Activated T-helper 1 cell treated with anti-CD3 and anti-CD28 coated beads, Interleukin-2, amount 50 U/mL, for 16 hours (primary cell): ENCODE measurements at places on chromosomes 11 and 22.

- DNase-seq: no peak
Observed at GRCh38 chr11:95661162-95661561, 128.4 kb downstream of the FAM76B start.

DNA sequence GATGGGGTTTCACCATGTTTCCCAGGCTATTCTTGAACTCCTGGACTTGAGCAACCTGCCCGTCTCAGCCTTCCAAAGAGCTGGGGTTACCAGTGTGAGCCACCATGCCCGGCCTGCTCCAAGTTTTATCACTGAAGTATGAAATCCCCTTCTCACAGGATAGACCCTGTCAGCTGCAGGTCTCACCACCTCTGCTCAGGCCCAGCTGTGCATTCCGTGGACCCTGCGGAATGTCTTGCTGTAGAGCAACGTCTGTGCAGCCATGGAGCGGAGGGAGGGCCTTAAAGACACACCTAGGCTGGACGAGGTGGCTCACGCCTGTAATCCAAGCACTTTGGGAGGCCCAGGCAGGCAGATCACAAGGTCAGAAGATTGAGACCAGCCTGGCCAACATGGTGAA lies 625.4 kb downstream of the BRD1 start:
- DNase-seq: no peak

DNA sequence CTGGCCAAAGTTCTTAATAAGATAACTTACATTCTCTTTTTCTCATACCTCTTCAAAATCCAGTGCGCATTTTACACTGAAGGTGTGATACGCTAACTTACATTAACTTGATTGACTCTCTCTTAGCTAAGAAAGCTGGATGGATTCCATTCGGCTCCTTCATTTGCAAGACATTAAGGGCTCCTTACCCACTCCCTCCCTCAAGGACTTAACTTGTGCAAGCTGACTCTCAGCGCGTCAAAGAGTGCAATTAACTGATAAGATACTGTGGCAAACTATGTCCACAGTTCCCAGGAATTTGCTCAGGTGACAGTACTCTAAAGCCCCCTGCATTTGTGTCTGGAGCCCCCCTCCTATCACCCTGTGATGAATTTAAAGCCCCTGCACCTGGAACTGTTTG lies 6.4 kb upstream of the RFPL1 start:
- DNase-seq: no peak

DNA sequence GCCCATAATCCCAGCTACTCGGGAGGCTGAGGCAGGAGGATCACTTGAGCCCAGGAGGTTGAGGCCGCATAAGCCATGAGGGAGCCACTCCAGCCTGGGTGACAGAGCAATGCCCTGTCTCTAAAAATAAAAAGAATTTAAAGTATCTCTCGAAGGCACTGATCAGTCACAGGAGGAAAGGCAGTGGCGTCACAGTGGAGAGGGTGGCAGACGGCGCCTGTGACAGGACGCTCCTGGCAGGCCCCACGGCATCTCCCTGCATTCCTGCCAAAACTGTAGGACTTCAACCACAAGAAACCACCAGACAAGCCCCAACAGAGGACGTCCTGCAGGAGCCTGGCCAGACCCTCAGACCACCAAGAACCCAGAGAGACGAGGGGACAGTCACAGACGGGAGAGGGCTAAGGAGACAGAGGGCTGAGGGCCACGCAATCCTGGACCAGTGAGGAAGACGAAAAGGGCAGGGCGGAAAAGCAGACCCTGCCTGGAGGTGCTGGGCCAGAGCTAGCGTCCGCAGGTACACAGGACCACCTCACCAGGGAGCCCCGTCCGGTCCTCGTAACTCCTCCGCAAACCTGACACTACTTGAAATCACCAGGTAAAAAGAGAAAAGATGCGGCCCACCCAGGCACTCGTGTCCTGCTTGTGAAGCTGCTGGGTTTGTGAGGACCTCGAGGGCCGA lies 5.9 kb downstream of the RNH1 start:
- no peak for DNase-seq

DNA sequence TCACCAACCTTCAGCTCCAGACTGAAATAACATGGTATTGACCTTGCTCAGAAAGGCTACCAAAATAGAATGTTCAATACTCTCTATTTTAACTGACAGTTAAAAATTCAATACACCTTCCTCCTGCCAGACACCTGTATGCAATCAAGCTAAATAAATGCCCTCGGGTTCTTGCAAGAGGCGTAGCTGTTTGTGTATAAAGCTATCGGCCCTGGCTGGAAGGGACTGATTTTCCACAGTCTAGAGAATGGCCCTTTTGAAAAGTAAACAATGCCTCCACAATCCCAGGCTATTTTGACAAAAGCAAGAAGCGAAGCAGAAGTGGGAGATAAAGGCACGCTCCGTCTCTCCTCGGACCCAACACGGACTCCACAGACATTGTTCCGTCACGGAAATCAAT lies 791.2 kb downstream of the BRD1 start:
- DNase-seq: no peak

GRCh38 chr11:112962579-112963367 lies 1.6 kb downstream of the NCAM1 start:
- DNase-seq: no peak

- no peak for DNase-seq
Observed at GRCh38 chr11:90846628-90847027, 623.8 kb upstream of the CHORDC1 start.

DNA sequence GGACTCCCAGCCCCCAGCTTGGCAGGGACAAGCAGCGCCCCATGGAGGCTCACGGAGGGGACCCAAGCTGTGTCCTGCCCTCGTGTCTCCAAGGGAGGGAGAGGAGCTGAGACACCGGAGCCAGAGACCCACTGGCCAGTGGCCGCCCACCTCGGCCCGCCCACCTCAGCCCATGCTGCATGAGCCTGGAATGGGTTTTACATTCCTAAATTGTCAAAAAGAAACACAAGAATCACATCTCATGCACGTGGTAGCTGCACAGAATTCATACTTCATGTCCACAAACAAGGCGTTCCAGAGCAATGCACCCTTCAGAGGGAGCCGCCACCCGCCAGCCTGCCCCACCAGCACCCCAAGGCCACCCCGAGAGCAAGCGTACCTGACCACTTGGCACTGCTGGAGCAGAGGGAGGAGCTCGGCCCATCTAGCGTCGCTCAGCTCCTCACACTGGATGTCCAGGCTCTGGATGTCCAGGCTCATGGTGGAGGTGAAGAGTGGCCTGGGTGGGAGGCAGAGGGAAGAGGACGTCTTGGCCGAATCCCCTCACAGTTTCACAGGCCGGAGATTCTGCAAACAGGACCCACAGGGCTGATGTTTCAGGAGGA lies 5.3 kb downstream of the RNH1 start:
- no peak for DNase-seq

DNA sequence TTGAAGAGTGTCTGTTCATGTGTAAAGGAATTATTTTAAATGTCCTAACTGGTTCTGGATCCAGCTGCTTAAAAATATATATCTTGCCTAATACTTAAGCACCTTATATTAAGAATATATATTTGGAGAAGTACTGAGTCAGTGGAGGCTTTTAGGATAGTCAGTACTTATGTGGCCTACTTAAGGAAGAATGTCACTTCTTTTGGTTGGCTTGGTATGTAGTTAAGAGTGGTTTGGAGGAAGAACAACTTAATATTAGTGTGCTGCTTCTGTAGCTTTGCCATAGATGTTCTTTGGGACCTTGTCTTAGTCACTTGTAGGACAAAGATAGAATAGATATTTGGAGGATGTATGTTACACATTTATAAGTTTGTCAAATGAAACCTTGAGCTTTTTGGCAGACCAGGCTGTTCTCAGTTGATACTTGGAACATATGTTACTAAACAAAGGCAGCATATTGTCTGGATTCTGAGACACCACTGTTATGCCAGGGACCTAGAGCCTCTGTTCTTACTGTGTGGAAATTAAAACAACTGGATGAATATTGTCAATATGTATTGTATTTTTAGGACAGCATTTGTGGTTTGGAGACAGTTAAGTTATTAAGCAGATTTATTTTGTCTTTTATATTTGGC lies 4.9 kb downstream of the HIPK3 start:
- DNase-seq: no peak

DNA sequence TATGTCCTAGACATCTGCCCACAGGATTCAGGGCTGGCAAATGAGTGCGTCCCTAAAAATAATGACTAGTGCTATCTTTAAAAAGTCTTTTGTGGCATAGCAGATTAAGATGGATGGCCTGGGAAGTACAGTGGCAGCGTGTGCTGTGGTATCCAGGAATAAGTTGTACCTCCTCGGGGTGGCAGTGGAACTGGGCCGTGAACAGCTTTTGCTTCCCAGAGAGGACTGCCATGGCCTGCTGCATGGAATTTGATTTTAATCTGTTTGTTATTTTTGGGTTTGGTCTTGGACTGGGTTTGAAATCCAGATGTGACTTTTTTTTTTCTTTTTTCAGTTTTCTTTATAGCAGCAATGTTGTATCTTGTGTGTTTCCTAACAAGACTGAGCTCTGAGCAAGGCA lies 71.3 kb upstream of the PARVG start:
- DNase-seq: no peak

GRCh38 chr11:266676-267439 lies 11.3 kb upstream of the NLRP6 start:
- no peak for DNase-seq

DNA sequence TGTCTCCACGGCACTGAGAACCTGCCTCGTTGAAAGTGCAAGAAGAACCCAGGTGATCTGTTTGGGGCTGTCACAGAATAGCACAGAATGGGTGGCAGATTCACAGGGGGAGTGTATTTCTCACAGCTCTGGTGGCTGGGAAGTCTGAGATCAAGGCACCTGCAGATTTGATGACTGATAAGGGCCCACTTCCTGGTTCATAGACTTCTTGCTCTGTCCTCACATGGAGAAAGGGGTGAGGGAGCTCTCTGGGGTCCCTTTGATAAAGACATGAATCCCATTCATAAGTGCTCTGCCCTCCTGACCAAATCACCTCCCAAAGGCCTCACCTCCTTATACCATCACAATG lies 198.5 kb upstream of the SORL1-AS1 start:
- no peak for DNase-seq

DNA sequence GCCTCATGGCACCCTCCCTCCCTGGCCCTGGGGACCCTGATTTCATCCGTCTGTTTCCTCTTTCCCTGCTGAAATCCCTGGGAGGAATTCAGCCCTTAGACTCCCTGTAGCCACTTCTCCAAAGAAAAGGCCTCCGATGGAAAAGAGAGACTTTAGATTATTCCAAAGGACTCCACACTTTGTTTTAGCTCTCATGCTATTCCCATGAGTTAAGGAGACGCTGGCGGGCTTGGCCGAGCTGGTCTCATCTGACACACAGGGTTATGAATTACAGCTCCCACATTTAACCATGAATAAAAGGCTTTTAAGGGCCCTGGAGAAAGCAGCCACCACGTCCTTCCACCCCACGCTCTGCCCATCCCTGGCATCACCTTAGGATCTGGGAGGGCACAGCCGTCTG lies 57.0 kb downstream of the ANO1 start:
- no peak for DNase-seq

- no peak for DNase-seq
Observed at GRCh38 chr11:132942611-132943356, 589.5 kb downstream of the OPCML start.

DNA sequence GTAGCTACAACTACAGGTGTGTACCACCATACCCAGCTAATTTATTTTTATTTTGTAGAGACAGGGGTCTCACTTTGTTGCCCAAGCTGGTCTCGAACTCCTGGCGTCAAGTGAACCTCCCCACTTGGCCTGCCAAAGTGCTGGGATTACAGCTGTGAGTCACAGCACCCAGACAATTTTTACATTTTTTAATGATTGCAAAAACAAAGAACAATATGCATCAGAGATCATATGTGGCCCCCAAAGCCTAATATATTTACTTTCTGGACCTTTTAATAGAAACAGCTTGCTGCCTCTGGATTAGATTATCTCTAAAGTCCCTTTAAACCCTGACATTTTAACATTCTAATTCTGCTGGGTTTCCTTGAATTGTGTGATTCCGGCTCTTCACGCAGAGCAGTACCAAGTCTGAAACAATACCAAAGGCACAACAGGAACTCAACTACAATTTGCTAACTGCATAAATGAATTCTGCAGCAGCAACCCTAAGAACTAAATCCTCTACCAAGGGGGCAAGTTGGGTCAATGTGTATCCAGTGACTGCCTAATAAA lies 25.0 kb downstream of the RAB30 start:
- no peak for DNase-seq

DNA sequence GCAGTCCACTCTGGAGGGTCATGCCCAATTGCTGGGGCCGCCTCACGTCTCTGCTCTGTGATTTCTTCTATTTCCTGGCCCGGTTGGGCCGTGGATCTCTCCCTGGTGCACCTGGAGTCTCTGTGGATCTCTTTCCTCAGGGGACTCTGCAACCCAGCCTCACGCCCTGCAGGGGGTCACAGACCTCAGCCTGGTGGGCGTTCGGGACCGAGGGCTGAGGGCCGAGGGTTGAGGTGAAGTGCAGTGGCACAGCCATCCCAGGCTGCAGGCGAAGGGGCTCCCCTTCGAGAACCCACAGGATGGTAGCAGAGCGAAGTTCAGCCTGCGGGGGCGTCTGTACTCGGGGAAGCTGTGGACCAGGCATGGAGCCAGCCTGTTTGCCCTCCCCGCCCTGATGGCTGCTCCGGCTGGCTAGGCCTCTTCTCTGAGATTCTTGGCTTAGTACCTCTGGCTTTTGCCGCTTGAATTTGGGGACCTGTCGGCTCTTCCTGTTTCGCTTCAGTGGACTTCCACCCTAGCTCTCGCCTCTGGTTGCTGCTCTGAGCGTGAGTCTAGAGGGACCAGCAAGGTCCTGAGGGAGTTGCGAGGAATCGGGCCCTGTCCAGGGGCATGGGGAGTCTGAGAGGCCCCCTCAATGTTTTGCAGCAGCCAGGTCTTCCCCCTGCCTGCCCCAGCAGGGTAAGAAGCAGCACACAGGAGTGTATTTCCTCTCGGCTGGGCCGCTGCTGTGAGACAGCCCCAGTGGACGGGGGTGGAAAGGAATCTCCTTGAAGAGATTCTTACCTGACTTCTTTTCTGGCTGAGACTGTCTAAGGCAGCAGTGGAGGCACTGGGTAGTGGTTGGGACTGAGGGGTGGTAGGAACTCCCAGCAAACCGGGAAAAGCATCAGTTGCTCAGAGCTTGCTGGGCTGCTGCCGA lies 140.8 kb downstream of the TBC1D22A start:
- no peak for DNase-seq

DNA sequence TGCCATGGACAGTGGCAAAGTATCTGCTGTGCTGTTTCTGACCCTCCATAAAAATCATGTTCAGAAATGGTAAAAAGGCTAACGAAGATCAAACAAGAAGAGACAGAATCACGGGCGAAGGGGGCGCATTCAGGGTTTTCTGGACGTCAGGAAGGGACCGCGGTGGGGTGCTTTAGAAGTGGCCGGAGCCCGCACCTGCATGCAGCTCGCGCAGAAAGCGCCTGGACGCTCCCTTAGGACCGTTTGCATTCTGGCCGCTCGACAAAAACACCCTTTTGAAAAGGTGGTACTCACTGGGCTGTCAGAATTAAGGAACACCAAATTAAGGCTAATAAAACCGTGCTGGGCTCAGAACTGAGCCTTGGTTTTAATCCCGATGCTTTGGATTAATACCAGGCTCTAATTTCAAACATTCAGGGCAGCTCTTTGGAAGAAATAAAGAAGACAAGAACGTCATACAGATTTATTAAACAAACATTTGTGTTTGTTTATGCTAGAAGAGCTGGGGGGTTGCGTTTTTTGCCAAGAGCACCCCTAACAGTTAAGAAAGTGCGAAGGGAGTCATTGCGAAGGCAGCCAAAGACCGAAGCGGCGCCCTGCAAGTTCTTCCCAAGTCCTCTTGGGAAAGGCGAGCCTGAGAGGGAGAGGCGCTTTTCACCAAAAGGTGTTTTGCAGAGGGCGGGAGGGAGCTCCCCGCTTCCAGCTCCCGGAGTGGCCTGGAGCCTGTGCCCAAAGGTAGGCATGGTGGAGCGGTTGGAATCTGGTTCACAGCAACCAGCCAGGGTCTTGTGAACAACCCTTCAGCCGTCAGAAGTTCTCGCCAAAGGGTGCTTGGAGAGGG lies 47.7 kb upstream of the DBX1 start:
- DNase-seq: no peak
